ENCODE measurements at places on chromosomes 11 and 22.

DNA sequence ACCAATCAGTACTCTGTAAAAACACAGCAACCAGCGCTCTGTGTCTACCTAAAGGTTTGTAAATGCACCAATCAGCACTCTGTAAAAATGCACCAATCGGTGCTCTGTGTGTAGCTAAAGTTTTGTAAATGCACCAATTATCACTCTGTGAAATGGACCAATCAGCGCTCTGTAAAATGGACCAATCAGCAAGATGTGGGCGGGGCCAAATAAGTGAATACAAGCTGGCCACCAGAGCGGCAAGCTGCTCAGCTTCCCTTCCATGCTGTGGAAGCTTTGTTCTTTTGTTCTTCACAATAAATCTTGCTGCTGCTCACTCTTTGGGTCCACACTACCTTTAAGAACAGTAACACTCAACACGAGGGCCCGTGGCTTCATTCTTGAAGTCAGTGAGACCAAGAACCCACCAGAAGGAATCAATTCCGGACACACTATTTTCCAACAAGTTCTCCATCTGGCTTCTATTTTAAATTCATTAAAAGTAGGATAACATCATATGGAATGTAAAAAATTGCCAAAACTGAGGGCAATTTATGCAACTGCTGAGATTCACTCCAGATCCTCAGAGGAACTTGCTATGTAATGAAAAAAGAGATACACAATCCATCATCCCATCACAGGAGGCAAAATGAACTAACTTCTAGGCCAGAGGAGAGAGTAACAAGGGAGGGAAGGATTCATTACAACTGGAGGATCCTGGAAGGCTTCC, 3.1 kb upstream of the PANX1 start:
- DNase-seq: no peak

GRCh38 chr11:69862797-69863543, 43.8 kb upstream of the FGF3 start:
- no peak for DNase-seq

DNA sequence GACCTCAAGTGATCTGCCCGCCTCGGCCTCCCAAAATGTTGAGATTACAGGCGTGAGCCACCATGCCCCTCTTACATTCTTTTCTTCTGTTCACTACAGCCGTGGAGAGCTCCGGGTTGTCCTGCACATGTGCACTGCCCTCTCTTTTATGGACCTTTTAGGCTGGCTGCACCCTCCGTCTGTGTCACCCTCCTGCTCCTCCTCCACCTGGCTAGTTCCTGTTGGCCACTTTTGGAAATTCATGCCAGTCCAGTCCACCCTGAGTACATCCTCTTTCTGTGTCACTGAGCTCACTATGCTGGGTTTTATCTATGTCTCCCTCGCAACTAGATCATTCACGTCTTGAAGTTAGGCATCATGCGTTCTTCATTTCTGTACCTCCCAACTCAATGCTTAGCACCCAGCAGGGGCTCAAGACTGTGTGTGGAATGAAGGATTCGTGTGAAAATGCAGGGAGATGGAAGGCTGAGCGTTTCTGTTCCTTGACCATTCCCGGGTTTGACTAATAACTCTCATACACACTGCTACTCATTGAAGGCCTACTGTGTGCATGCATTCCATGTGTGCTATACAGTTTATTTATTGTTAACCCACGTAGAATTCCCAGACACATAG, 60.6 kb downstream of the PTPRJ start:
- DNase-seq: no peak

- DNase-seq: no peak
Observed at GRCh38 chr11:84524422-84525051, 1102.6 kb downstream of the DLG2 start.

GRCh38 chr11:19433791-19434190, 193.0 kb upstream of the E2F8 start:
- no peak for DNase-seq

DNA sequence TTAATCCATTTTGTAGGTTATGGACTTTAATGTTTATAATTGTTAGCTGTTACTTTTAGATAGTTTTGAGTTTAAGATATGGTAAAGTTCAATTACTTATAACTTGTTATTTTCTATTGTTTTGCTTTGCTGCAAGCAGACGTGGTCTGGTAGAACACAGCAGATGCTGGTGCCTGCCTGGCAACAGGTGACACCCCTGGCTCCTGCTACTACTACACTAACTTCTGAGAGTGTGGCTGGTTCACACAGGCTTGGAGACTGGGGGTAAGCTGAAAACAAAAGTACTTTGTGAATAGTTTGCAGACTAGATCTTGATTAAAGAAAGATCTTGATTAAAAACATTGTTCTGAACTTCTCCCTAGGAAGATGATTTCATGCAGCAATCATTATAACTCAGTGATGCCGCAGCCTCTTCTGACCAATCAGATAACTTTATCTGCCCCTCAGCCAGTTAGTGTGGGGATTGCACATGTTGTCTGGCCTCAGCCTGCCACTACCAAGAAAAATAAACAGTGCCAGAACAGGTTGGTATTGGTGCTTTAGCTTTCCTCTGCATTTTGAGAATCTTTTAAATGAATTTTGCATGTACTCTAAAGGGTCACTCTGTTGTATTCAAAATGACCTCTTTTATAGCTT, 90.4 kb downstream of the HIPK3 start:
- DNase-seq: no peak

- DNase-seq: no peak
Observed at GRCh38 chr11:65870706-65871681, 1.6 kb downstream of the EFEMP2 start.

DNA sequence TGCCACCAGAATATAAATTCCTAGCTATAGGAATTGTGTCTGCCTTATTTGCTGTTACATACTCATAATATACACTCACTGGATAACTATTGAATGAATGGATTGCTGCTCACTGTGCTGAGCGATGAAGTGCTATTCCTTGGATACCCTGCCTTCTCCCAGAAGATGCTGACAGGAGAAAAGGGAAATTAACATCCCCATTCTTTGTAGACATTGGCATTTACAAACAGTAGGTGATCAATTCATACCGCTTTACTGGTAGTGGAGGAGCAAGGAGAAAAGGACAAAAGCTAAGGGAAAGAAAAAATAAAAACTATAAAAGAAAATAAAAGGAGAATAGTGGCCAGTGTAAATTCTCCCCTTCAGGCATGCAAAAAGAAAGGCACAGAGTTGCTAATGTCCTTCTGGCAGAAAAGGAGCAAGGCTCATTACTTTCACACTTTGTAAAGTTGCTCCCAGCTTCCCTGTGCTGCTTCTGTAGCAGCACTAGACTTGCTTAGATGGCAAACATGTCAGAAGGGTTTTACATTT, 183.0 kb downstream of the LUZP2 start:
- DNase-seq: no peak

Measured in neuronal stem cell (in vitro differentiated cells).